Heart left ventricle (tissue), 16 donors: ENCODE measurements at places on chromosomes 4 and X. TPM values are rescaled to one million over a fixed set of nuclear protein-coding genes. Genes with fewer than 3 reads are reported as not detected.

GBA3 gene
- total RNA-seq = not detected

FHIP1A gene
- 23.6 TPM for total RNA-seq

LAP3 gene
- 58.2 TPM for total RNA-seq

PSAPL1 gene
- total RNA-seq = not detected

PNMA6A gene
- total RNA-seq = 0.74 TPM

GPR143 gene
- not detected for total RNA-seq

ATP8A1 gene
- 16.6 TPM for total RNA-seq

ART3 gene
- 72.1 TPM for total RNA-seq

FAM236A gene
- not detected for total RNA-seq

MTCP1 gene
- total RNA-seq = 60.0 TPM

SLC10A6 gene
- 0.66 TPM for total RNA-seq

ZBTB49 gene
- 2.9 TPM for total RNA-seq

ZNF518B gene
- total RNA-seq = 18.9 TPM

IGSF1 gene
- 5.9 TPM for total RNA-seq

OTUD6A gene
- total RNA-seq = not detected

MAGEB2 gene
- total RNA-seq = not detected

SOD3 gene
- total RNA-seq = 36.9 TPM

NDST3 gene
- total RNA-seq = not detected
